ENCODE measurements at places on chromosomes 4 and X. TPM values are rescaled to one million over a fixed set of nuclear protein-coding genes. Genes with fewer than 3 reads are reported as not detected.

HSFX3 gene
- total RNA-seq = not detected

MANBA gene
- total RNA-seq = 11.7 TPM

CPEB2 gene
- total RNA-seq = 7.3 TPM

PCSK1N gene
- total RNA-seq = 53.3 TPM

PIR gene
- 40.9 TPM for total RNA-seq

SLIT2 gene
- total RNA-seq = 3.8 TPM

ANOS1 gene
- total RNA-seq = 0.33 TPM

SLC34A2 gene
- 12.8 TPM for total RNA-seq

CSAG2 gene
- total RNA-seq = not detected

NAP1L5 gene
- not detected for total RNA-seq

TLL1 gene
- not detected for total RNA-seq

AFF2 gene
- total RNA-seq = 0.17 TPM

CCKAR gene
- not detected for total RNA-seq

TEX13B gene
- not detected for total RNA-seq

ARHGAP6 gene
- total RNA-seq = not detected

DKK2 gene
- not detected for total RNA-seq

CXCL9 gene
- not detected for total RNA-seq

MAGEC2 gene
- total RNA-seq = not detected

KIF4A gene
- 30.9 TPM for total RNA-seq

Measured in Calu3 (cell line).